Stimulated activated CD4-positive, alpha-beta T cell treated with anti-CD3 and anti-CD28 coated beads, Interleukin-4, amount 100 ng/mL, for 4 hours (primary cell): ENCODE measurements at places on chromosomes 16 and 17.

GRCh38 chr17:79795795-79796443, 958 bp downstream of the CBX8 start:
- DNase-seq = no peak

DNA sequence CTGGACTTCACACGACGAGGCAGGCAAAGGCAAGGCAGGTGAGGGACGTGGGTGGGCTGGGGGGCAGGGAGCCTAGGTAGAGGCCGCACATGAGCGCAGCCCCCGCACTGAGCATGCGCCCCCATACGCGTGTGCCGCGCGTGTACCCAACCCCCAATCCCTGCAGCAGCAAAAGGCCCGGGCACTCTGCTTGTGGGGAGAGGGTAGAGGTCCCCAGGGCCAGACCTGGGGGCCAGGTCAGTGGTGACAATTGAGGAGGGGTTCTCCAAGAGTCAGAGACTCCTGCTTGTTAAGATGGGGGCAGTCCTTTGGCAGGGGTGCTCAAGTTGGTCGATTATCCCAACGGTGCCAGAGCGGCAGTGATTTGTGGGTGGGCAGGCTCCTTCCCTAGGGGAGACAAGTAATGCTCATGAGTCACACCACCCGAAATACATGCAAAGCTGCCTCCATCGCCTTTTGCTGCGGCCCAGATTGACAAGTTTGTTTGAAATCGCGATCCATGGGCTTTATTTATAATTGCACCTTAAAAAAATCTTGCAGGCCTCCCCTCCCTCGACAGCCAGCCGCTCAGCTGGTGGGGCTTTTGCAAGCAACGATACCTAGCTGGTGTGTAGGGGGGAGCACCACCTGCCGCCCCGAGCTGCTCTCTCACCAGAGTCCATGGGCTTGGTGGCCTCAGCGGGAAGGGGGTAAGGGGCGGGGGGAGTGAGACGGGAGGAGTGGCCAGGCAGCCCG, 1.1 kb upstream of the GIT1 start:
- no peak for DNase-seq

DNA sequence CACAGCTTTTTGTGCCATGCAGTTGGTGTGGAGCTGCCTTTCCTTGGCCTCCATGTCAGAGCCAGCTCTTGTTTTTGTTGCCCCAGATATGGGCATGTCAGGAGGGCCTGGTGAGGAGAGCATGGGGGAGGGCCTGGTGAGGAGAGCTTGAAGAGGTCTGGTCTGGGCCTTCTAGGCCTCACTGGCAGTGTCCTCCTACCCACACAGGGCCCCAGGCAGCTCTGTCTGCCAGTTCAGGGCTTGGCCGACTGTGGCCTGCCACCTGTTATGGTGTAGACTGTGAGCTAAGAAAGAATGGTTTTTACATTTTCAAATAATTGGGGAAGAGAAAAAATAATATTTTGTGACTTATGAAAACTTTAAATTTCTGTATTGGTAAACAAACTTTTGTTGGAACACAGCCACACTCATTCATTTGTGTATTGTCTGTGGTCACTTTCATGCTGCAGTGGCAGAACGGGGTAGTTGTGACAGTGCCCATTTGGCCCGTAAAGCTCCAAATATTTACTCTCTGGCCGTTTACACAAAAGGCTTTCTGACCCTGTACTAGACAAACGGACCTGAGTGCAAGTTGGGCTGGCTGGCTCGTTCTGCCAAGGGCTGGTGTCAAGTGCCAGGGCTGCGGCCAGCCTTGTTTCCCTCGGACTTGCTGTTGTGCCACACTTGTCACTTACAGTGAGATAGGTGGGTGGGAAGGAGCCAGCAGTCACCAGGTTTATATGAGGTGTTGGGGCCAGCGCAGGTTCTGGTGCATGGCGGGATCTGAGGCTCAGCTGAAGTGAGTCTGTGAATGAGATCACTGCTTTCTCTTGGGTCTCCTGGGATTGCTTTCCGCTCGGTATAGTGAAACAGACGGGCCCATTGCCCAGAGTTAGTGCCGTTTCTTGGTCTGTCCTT, 18.2 kb downstream of the PGS1 start:
- no peak for DNase-seq

DNA sequence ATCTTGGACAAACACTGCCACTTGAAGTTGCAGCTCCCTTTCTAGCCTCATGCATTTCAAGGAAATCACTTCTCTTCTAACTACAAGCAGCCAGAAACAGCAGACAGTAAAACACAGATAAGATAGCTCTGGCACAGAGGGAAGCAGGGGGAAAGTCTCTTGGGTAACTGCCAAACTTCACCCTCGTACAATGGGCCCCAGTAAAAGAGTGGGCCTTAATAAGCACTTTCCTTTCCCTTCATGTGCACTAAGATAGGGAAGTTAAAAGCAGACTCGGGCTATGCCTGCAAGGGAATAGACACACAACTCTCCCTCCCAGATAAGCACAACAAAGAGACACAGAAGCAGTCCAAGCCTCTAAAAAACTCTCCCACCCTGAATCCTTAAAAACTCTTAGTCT, 4.2 kb upstream of the KRTAP4-5 start:
- no peak for DNase-seq

DNA sequence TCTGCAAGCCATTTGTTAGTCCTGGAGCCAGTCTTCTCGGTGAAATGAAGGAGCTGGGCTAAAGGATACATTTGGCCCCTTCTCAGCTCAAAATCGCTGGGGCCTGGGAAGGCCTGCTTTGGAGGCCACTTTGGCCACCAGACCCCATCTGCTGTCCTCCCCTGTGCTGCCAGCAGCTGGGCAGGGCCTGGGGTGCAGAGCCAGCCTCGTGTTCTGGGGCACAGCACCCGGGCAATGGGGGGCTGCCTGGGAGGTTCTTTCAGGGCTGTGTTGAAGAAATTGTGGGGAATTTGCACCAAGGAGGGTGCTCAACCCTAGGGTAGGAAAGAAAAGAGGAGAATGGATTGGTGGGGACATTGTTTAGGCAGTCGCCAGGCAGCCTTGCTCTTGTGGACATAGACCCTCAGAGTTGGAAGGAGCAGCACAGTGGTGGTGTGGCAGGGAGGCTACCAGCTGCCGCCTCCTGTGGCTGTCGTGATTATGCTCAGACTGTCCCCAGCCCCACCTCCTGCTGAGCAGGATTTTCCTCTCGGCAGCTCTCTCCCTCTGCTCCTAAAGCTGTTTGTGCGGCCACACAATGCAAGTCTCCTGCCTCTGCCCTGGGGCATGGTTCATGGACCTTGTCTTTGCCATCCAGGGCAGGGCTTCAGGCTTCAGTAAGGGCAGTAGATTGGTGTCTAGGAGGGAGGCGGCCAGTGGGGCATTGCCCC, 174.8 kb downstream of the NTN1 start:
- DNase-seq = no peak

- no peak for DNase-seq
These were observed 1.2 kb downstream of the ATMIN start for GRCh38 chr16:81036751-81037350.

GRCh38 chr16:2047330-2048115, at the start of the genes NTHL1 and TSC2:
Gene NTHL1 (minus strand): TSS chr16:2047834. CDS start chr16:2047823, 11 bp downstream.
Gene TSC2 (plus strand): TSS chr16:2047985. CDS start chr16:2048616, 631 bp downstream.
- peak; percentile 92 for DNase-seq

GRCh38 chr17:31595666-31596381, 204.3 kb downstream of the RAB11FIP4 start:
- no peak for DNase-seq
